ENCODE measurements at places on chromosomes 11 and 22. TPM values are rescaled to one million over a fixed set of nuclear protein-coding genes. Genes with fewer than 3 reads are reported as not detected.

The TIRAP gene
- 2.3 TPM for total RNA-seq

The SERPIND1 gene
- total RNA-seq, result not detected

The ADAMTS8 gene
- total RNA-seq, result not detected

GRCh38 chr22:21963790-21964211 lies 11.2 kb upstream of the PPM1F start:
- no peak for DNase-seq

The MMP8 gene
- not detected for total RNA-seq

DNA sequence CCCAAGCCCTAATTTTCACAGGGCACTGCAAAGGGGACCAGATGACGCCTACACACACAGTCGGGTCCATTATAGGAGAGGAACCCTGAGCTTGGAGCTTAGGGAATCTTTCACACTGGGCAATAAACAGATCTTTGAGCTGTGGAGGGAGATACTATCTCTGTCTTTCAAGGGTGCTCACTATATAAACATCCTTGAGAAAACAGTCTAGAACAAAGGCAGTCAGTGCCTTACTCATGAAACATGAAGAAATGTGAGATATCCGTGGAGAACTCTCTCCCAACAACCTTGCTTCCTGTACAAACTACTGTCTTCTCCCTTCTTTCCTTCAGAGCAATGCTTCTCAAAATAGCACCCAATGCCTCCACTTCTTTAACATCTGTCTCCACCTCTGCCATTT lies 109.0 kb upstream of the APOA1 start:
- no peak for DNase-seq

The EXPH5 gene
- total RNA-seq, result 2.3 TPM

GRCh38 chr22:46676479-46676878 lies 56.3 kb downstream of the GRAMD4 start:
- DNase-seq, result no peak

The GAL3ST1 gene
- total RNA-seq, result 0.38 TPM

The SLC6A5 gene
- not detected for total RNA-seq

GRCh38 chr11:76653674-76654284 lies 16.8 kb downstream of the LRRC32 start:
- no peak for DNase-seq

GRCh38 chr11:117187007-117187406 lies 8.5 kb downstream of the SIDT2 start:
- DNase-seq, result no peak

The KRTAP5-9 gene
- total RNA-seq, result not detected

GRCh38 chr22:45846952-45847351 lies 130.0 kb downstream of the WNT7B start:
- no peak for DNase-seq

GRCh38 chr22:18056807-18057474 lies 20.8 kb upstream of the PEX26 start:
- no peak for DNase-seq

- DNase-seq, result no peak
Measured at GRCh38 chr11:134226806-134227325, 2.4 kb downstream of the VPS26B start.

DNA sequence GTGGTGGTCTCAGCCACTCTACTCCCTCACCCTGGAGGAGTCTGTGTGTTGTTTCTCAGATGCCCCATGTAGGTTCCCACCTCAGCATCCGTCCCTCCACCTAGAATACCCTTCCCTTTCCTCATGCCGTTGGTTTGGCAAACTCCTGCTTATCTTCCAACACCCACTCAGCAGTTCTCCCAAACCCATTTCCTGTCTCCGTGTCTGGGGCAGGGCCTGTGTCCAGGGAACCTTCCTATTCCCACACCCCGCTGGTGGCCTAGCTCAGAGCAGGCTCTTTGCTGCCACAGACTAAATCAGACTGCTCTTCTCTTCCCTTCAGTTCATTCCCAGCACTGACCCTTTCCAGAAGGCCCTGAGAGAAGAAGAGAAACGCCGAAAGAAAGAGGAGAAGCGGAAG lies 7.5 kb upstream of the SREBF2 start:
- no peak for DNase-seq

GRCh38 chr11:64306563-64306875 lies 1.2 kb downstream of the ESRRA start:
- DNase-seq, result no peak

DNA sequence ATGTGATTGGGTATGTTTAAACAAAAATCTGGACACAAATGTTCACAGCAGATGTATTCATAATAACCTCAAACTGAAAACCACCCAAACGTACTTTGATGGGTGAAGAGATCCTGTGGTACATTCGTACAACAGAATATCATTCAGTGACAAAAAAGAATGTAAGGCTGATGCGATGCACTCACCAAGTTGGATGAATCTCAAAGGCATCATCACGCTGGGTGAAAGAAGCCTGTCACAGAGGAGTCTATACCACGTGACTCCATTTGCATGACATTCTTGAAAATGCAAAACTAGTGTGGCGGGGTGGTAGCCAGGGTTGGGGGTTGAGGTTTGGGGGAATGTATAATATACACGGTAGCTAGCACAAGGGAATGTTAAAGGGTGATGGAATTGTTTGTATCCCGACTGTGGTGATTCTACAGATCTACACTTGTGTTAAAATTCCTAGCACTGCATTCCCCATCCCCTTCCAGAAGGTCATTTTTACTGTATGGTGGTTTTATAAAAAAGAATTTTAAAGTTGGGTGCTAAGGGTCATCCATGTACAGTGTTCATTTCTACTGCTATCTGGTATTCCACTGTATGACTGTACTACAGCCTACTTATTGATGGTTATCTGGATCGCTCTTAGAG lies 35.0 kb upstream of the SLC25A1 start:
- no peak for DNase-seq

- DNase-seq, result no peak
Measured at GRCh38 chr11:44632466-44633123, 67.1 kb downstream of the CD82 start.

GRCh38 chr11:120911943-120912342 lies 112.0 kb upstream of the TBCEL start:
- no peak for DNase-seq

The CNIH2 gene
- total RNA-seq, result 0.72 TPM

DNA sequence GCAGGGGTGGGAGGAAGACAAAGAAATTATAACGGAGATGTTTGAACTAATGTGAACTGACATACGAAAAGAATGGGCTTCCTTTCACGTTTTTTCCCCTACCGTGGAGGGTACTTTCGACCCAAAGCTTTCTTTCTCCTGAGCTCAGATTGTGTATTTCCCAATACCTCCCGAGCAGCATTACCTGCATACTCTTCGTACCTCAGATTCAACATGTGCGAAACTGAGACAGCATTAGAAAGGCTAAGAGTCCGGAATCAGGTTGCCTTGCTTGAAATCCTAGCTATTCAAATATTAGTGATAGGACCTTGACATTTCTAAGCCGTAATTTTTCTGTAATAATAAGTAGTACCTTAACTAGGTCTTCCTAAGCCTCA lies 778 bp upstream of the PAK1 start:
- DNase-seq, result no peak
